ENCODE measurements at places on chromosomes 3 and 15. TPM values are rescaled to one million over a fixed set of nuclear protein-coding genes. Genes with fewer than 3 reads are reported as not detected.

DNA sequence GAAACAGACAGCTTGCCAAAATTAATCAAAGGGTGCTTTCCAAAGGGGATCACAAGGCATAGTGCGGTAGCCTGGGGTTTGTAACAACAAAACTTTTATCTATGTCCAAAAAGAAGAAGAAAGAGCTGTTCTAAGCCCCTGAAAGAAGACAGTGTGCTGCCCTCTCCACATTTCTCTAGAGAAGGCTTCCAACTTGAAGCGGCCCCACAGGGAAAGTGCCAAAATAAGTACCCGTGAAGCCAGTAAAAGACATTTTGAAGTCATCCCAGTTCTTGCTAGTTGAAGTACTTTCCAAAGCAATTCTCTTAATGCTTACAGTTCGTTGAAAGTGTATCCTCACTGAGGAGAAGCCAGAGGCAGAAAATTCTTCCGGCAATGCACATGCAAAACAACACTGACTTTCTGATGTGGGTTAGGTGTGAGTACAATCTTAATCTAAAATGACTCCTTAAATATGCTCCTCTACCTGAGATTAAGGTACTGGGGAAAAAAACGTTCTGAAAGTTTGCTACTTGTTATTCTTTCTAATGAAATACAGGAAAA lies 21.3 kb downstream of the GPR15 start:
- no peak for DNase-seq

GRCh38 chr15:95341686-95342085 lies 988.8 kb upstream of the NR2F2 start:
- no peak for DNase-seq

DNA sequence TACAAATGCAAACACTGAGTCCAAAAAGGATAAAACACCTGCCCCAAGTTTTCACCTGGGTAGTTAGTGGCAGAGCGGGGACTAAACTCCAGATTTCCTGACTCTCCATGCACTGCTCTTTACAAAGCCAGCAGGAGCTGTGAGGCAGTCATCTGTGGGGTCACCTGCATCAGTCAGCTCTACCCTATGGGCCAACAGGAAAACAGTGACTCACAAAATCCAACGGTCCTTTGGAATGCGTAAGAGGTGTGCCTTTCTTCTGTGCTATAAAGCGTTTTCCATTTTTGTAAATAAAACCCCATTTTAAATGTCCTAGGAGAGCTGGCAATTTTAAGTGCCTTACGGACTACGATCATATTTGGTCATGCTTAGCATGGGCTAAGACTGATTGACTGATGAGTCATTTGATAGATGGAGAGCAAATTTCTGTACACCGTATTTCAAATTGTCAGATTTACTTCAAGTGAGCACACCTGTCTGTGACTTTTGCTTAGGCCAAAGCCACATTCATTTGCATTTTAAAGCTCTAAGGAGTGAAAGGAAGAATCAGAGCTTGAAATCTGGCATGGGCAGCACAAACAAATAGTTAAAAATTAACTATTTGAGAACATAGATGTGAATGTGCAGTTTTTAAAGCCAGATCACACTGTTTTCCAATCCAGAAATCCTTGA lies 4.4 kb upstream of the COL8A1 start:
- peak; percentile 58 for DNase-seq

DNA sequence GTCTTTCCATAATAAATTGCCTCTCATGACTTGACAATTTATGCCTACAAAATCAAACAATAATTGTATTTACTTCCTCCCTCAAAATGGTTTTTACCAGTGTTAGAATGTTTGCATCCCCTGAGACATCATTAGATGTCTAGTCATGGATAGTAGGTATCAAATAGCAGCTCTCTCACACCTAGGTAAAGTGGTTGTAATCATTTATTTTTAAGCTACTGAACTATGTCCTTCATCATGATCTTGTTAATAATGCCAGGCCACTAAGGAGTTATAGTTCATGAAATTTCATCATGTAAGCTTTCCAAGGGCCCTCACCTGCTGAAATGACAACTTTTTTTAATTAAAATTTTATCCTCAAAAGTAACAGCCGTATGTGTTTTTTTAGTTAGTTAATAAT lies 134.1 kb downstream of the ARPP21 start:
- no peak for DNase-seq

- DNase-seq = no peak
These were observed 62.5 kb upstream of the LRRC3B start for GRCh38 chr3:26560081-26560480.

DNA sequence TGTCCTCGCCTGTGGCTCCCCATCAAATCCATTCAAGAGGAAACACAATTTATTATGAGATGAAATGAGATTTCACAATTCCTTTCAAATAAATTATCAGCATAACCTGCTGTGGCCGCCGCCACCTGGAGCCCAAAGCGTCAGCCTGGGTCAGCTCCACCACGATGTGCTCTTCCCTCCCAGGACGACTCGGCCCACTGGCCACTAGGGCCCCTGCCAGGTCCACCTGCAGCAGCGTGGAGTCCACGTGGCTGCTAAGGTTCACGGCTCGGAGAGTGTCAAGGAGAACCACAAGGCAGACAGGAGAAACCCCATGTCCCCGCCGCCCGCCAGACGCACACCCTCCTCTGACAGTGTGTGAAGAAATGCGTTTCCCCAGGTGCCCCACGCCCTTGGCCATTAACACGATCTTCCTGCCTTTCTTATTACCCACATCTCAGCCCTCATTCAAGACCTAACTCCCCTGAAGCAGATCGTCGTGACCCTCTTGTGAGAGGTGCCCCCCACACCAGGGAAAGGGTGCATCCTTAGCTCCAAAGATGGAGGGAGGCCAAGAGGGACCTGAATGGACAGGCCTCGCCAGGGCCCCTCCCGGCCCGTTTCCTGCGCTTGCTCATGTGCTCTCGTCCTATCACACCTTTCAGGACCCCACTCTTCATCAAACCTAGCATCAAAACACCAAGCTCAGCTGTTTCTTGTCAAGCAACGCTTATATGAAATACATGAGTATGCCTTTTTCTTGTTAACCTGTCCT lies 80.6 kb downstream of the OCA2 start:
- no peak for DNase-seq

DZIP1L gene
- 19.8 TPM for total RNA-seq

C3orf80 gene
- total RNA-seq = 13.7 TPM

- no peak for DNase-seq
These were observed 1.1 kb downstream of the FAN1 start for GRCh38 chr15:30904812-30905211.

GRCh38 chr3:27677565-27677964 lies 44.6 kb downstream of the EOMES start:
- DNase-seq = peak; percentile 94

TMEM43 gene
- 79.2 TPM for total RNA-seq

GUCA1C gene
- total RNA-seq = not detected

- peak; percentile 50 for DNase-seq
These were observed 624.8 kb upstream of the LMCD1 start for GRCh38 chr3:7876741-7877297.

GRCh38 chr3:31974471-31974870 lies 6.6 kb downstream of the OSBPL10 start:
- DNase-seq = peak; percentile 87

- DNase-seq = no peak
These were observed 260.3 kb downstream of the XXYLT1 start for GRCh38 chr3:195010551-195011100.

DNA sequence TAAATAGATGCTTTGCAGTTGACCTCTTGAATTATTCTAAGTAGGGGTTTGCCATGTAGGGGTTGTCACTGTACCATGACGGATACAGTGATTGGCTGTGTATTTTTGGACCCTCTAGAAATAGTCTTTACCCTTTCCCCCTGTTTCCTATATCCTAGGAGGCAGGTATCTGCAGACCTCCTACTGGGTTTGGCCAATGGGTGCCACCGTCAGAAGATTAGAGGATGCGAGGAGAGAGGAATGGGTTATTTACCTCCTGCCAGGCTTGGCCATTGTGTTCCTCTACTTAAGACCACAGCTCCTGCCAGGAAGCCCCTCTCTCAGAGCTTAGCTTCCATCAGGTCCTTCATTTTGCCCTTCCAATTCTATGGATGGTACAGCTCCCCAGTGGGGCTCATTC lies 40.2 kb upstream of the CLRN1 start:
- DNase-seq = no peak

FOXL2NB gene
- 5.2 TPM for total RNA-seq

PRR20G gene
- not detected for total RNA-seq

GRCh38 chr3:80733522-80734176 lies 965.9 kb upstream of the ROBO1 start:
- DNase-seq = peak; percentile 81

DNA sequence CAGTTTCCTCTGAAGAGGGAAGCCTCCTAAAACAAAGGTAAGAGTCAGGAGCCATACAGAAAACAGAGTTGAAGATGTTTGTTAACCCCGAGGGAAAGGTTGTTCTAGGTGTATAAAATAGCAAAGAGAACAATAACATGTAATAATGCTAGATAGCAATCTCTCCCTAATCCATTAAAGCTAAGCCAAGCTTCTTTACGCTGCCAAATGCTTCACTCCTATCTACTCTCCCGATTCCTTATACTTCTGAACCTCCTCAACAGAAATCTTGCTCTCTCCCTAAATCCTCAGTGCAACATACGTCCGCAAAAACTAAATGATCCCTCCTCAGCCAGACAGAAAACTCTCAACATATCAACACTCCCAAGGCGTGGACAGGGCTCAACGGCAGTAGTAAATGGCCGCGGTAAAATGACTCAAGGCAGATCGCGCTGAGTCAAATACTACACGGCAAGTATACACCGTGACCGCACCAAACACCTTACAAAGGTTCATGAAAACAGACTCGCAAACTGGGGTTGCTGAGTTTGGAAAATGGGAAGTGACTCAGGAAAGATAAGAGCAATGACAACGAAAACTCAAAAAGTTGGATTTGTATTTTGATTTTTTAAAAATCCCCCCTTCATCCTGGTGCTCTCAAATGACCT lies 682 bp downstream of the CLDND1 start:
- peak; percentile 68 for DNase-seq

DCBLD2 gene
- total RNA-seq = 243 TPM

AMOTL2 gene
- total RNA-seq = 150 TPM

FBXO40 gene
- total RNA-seq = not detected

DNA sequence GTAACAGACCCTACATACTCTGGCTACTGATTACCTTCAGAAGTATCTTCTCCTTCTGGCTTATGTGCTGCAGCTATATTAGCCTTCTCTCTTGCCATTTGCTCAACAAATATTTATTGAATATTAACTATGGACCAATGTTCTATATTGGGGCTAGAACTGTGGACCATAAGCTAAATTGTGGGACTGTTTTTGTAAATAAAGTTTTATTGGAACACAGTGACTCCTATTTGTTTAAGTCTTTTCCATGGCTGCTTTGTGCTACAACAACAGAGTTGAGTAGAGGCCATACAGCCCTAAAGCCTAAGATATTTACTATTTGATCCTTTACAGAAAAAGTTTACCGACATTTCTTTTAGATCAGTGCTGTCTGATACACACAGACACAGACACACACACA lies 20.3 kb upstream of the XIRP1 start:
- no peak for DNase-seq

GRCh38 chr3:33277193-33277882 lies at the start of gene FBXL2:
FBXL2 (plus strand) TSS chr3:33277442; CDS start chr3:33277513, 71 bp downstream.
- peak; percentile 46 for DNase-seq

- no peak for DNase-seq
These were observed 104.6 kb downstream of the RAP2B start for GRCh38 chr3:153266619-153267018.

- no peak for DNase-seq
These were observed 90.0 kb upstream of the STT3B start for GRCh38 chr3:31442755-31443154.

ISG20 gene
- total RNA-seq = 15.9 TPM

- no peak for DNase-seq
These were observed 6.6 kb upstream of the TRAK1 start for GRCh38 chr3:42084586-42084985.

- no peak for DNase-seq
These were observed 34.8 kb downstream of the MITF start for GRCh38 chr3:69774029-69774428.

EXD1 gene
- total RNA-seq = not detected

DNA sequence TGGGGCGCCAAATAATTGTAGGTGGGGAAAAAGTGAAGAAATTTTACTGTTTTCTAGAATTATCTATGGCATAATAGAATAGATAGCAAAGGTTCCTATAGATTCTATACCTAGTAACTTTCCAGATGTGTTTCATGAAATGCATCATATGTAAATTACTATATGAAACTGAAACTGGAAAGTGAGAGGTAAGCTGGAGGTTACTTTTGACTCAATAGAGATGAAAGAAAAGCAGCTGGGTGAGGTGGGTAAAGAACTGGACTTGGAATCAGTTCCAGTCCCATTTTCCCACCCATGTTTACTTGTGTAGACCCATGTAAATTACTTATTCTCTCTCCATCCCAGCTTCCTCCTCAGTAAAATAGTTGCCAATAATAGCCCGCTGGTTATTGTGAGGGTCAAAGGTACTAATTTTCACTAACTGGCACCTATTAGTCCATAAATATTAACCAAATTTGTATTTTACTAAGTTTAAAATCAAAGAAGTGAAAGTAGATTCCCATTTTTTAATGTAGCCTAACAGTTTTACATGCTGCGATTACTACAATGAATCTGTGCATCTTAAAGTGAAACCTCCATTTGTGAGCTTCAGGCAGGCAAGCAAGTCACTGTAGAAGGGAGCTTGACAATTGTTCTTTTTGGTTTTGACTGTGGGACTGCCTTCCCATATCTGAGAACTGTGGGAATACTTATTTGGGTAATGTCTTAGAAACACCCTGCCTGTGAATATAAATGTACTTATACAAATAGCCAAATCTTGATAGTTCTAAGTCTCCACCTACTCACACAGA lies 312.1 kb downstream of the SLC9A9 start:
- DNase-seq = no peak

IL17RE gene
- total RNA-seq = 3.7 TPM

DNA sequence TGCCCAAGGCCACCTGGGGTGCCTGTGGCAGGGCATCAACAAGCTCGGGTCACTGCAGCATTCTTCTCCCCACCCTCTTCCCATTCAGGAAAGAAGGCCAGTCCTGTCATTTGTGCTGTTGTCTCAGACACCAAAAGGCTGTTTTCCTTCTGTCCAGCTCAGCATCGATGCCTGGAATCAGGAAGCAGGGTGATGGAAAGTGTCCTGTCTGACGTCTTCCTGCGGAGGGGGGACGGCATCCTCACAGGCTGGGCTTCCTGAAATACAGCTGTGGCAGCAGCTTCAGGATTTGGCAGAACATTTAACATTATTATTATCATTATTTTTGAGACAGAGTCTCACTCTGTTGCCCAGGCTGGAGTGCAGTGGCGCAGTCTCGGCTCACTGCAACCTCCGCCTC lies 33.0 kb upstream of the ANKDD1A start:
- DNase-seq = no peak

- peak; percentile 44 for DNase-seq
These were observed 43.1 kb upstream of the TOPAZ1 start for GRCh38 chr3:44198284-44199269.

ZNF197 gene
- 23.6 TPM for total RNA-seq

ACKR4 gene
- not detected for total RNA-seq

HRG gene
- total RNA-seq = not detected

SKOR1 gene
- total RNA-seq = not detected

OR5K2 gene
- total RNA-seq = not detected

KCNMB3 gene
- total RNA-seq = 1.7 TPM
